ENCODE measurements at places on chromosomes 12 and 14. TPM values are rescaled to one million over a fixed set of nuclear protein-coding genes. Genes with fewer than 3 reads are reported as not detected.

The ADAM21 gene
- total RNA-seq = not detected

The CCNT1 gene
- total RNA-seq = 64.7 TPM

The CDCA3 gene
- 104 TPM for total RNA-seq

The C1RL gene
- 30.6 TPM for total RNA-seq

DNA sequence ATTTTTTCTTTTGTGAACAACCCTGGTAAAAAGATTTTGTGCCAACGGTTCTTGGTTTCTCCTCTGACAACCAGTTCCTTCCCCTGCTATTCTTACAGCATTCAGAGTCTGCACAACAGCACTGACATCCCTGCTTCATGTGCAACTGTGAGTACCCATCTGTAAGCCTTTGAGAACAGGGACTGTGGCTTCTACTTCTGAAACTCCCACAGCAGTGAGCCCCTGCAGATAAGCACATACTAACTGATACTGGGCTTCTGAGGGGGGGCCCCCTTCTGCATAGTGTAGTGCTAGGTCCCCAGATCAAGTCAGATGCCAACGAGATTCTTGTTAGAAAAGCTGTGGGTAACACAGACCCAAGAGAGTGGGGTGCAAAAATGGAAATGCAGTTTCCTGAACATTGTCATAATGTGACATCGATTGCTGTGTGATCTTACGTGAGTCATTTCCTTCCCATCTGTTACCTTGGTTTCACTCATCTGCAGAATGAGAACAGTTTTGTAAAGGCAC lies 11.1 kb upstream of the NINJ2 start:
- ATAC-seq = peak; percentile 96

DNA sequence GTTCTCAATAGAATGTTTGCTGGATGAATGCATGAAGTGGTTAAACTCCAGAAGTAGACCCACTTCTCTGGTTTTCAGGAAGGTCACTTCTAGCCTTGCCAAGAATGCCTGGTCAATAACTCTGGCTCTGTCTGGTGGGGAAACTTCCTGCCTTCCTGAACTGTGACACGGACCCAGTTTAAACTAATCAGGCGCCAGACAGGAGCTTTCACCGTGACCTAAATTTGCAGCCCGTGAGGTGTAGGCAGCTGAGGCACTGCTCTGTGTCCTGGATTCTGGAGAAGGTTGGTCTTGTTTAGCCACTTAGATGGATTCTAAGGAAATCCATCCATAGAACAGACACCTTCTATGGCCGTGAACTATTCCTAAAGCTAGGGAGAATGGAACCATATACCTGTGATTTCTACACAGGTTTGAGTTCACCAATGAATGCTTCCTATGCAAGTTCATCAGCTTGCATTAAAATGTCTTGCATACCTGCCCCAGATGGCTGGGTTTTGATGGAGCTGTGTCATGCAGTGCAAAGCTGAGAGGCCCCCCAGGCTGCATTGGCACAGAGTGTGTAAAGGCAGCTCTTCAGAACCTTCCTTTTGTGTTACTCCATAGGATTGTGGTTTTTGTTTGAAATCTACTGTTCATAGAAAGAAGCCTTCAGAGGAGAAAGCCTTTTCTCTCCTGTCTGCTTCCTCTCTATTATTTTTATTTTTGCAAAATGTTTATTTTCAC lies 4.4 kb downstream of the CHST11 start:
- no peak for ATAC-seq

DNA sequence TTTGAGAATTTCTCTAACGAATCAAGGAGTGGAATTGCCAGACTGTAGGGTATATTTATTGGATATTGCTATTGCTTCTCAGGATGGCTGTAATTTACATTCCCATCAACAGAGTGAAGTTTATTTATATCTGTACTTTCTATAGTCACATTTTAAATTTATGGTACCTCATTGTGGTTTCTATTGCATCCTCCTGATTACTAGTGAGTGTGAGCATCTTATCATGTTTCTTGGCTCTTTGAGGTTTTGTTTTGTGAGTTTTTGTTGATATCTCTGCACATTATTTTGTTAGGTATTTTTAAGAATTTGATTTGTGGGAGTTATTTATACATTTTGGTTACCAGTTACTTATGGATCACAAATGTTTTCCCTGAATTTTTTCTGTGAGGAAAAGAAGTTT lies 13.9 kb downstream of the DNM1L start:
- ATAC-seq = no peak

GRCh38 chr12:68746572-68747180 lies 700 bp downstream of the SLC35E3 start:
- peak; percentile 51 for ATAC-seq
